ENCODE measurements at places on chromosomes 5 and 9. TPM values are rescaled to one million over a fixed set of nuclear protein-coding genes. Genes with fewer than 3 reads are reported as not detected.
A peak's percentile ranks its signal among the peaks of the same experiment; 100 is the strongest.

Gene JAK2
- 5.8 TPM for total RNA-seq

Gene SH3RF2
- total RNA-seq = not detected

DNA sequence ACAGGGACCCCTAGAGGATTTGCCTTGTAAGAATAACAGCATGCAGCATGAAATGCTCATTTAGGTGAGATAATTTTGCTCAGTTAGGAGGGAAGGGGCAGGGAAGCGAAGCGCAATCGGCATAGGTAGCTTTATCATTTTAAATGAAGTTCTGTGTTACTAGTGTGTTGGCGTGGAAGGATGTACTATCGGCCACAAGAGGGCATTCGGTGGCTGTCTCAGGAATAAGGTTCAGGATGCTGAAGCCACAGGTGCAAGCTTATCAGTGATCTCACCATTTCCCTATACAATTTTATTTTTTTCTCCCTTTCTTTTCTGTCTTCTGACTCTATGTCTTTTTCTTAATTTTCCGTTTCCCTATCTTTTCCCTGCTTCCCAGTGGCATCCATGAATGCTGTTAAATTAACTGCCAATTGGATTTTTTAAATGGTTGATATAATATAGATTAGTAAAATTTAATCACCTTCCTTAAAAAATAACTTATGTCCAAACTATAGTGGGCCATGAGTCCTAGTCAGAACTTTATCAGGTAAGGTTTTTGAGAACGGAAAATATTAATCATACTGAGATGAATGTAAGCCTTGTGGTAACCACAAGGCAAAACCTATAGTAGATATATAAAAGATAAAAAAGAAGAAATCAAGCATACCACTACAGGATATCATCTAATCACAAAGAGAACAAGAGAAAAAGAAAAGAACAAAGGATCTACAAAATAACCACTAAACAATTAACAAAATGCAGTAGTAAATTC, 1.2 kb upstream of the INSL6 start:
- no peaks in the 10 kb centered on the region for H3K27me3 ChIP-seq
- H3K27ac ChIP-seq = no peak overlapping the region
- no peak overlapping the region for H3K4me3 ChIP-seq
- no peaks in the 10 kb centered on the region for H3K36me3 ChIP-seq

DNA sequence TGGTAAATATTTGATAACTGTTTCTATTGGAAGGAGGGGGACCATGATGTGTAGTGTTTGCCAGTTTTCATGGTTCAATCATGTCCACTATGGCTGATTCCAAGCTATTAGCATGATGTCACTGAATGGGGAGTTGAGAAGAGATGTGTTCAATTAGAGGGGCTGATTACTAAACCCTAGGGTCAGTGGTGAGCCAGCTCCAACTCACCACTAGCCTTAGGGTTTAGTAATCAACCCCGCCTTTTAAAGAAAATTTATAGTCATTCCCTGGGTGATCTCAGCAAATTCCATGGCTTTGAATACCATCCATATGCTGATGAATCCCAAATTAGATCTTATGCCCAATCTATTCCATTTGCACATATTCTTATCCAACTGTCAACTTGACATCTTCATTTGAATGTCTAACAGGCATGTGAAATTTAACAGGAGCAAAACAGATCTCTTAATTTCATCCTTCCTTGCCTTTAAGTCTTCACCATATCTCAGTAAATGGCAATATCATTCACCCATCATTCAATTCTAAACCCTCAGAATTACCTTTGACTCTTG, 98.8 kb downstream of the GCNT1 start:
- H3K4me1 ChIP-seq = no peaks in the 10 kb centered on the region
- H3K27me3 ChIP-seq = no peaks in the 10 kb centered on the region
- no peak for DNase-seq
- no peak overlapping the region for H3K27ac ChIP-seq

- peaks cover 11% of the 10 kb centered on the region for H3K27me3 ChIP-seq
- H3K4me3 ChIP-seq = peak within 1 kb of the TSS; percentile 87
- peaks cover 31% of the 10 kb centered on the region for H3K4me1 ChIP-seq
- peak; percentile 88 for DNase-seq
- no peaks in the 10 kb centered on the region for H3K36me3 ChIP-seq
Observed at GRCh38 chr9:87497604-87498045, at the start of gene DAPK1. TSS of gene DAPK1 (plus strand) at chr9:87497867. CDS start at chr9:87499078, 1,211 bp downstream.

Measured in glutamatergic neuron (in vitro differentiated cells).